Airway epithelial cell (primary cell): ENCODE measurements at places on chromosomes 2 and 18. TPM values are rescaled to one million over a fixed set of nuclear protein-coding genes. Genes with fewer than 3 reads are reported as not detected.

Gene GRB14
- total RNA-seq = 0.98 and 2.7 TPM in 2 replicates

Gene TOGARAM2
- not detected in 2 replicates for total RNA-seq

Gene LAMA1
- total RNA-seq = 14.5 and 22.1 TPM in 2 replicates

Gene NOTO
- not detected in 2 replicates for total RNA-seq

Gene TUBB8B
- not detected in 2 replicates for total RNA-seq

Gene UNC80
- total RNA-seq = 0.14 TPM in 1 of 2 replicates, not detected in the other

Gene EFEMP1
- 233 and 248 TPM in 2 replicates for total RNA-seq

Gene SLC20A1
- 56.9 and 72.2 TPM in 2 replicates for total RNA-seq

Gene XDH
- 3.9 and 4.6 TPM in 2 replicates for total RNA-seq

Gene RUFY4
- total RNA-seq = not detected in 2 replicates

Gene FMNL2
- total RNA-seq = 15.7 and 22.9 TPM in 2 replicates

Gene MYL1
- not detected in 2 replicates for total RNA-seq

Gene BMP10
- not detected in 2 replicates for total RNA-seq

Gene DTYMK
- 54.5 and 59.5 TPM in 2 replicates for total RNA-seq

Gene KCNF1
- total RNA-seq = 0.35 TPM in 1 of 2 replicates, not detected in the other
